ENCODE measurements at places on chromosomes 7 and 10.

DNA sequence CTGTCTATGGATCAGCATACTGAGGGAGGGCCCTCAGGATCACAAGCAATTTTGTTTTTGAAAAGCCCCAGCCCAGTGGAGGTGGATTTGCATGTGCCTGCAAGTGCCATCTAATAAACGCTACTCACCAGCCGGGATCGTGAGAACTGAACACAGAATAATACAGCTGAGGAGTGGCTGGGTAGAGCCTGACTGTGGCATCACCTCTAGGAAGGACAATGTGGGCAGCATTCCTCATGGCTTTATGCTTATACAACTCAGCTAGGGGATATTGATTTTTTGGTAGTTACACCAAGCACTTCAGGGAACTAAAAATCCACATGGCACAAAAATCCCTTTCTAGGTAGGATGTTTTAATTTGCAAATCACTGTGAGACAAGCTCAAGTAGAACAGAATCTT is 72.7 kb upstream of the PALS2 start:
- DNase-seq = no peak

- no peak for DNase-seq
These were observed 53.9 kb upstream of the SFMBT2 start for GRCh38 chr10:7464691-7465090.

DNA sequence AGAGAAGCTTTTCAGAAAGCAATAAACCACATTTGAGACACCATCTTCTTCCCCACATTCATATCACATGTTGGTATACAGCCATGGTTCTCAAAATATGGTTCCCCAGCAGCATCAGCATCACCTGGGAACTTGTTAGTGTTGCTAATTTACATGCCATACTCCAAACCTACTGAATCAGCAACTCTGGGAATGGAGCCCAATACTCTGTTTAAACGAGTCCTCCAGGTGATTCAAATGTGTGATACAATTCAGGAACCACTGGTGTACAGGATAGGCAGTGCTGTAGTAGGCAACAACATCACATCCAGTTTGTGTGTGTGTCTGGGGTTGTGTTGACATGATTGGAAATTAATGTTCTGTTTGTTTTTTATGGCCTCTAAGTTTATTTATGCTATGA is 47.7 kb downstream of the ZNF277 start:
- no peak for DNase-seq

GRCh38 chr7:12911053-12911452 is 223.6 kb downstream of the ARL4A start:
- DNase-seq = no peak

GRCh38 chr10:42990016-42990720 is 86.7 kb upstream of the RET start:
- DNase-seq = no peak

GRCh38 chr7:19242246-19242645 is 97.0 kb upstream of the FERD3L start:
- DNase-seq = no peak

DNA sequence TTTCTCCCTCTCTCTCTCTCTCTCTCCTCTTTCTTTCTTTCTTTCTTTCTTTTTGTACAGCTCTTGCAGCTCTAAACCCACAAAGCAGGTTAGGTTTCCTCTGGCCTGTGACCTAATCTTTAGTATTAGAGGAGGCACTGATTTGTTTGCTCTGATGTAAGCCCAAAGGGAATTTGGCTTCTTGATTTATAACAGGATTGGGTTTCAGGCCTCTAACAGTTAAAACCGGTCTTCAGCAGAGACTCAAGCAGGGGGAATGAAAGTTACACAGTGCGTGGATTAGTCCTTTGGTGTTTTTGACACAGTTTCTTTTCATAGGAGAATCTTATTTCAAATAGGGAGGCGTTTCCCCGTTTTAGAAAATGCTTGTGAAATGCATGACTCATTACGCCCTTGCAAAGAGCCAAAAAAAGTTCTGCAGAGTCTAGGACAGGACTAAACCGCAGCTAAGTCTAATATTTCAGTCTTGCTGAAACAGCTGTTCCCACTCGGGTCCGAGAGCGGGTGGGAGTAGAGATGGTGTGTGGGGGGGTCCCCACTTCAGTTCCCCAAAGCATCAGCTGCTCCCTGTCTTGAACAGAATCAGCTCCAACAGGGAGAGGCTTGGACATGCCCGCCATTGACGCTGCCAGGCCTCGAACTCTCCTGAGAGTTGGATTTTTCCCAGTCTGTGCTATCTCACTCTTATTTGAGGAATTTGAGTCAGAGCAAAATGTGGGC is 296.5 kb upstream of the PITRM1 start:
- no peak for DNase-seq

GRCh38 chr10:122044713-122045112 is 55.8 kb downstream of the TACC2 start:
- DNase-seq = no peak

GRCh38 chr7:48781752-48782151 is 142.6 kb upstream of the CDC14C start:
- no peak for DNase-seq

GRCh38 chr10:16699435-16700057 is 117.7 kb downstream of the RSU1 start:
- DNase-seq = peak; percentile 52

DNA sequence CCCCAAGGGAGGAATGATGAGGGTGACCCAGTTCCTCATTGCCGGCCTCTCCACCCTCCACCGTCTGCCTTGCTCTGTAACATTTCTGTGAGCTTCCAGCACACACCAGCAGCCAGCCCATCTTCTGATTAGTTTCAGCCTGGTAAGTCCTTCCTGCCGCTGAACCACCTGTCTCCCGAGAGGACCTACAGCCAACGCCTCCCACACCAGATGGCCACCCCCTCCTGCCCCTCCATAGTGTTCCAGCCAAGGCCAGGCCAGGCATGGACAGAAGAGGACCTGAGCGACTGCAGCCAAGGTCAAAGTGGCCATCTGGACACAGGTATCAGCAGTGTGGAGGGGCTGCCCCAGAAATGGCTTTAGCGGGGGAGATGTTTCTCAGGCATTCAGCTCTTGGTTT is 170.7 kb upstream of the CTBP2 start:
- no peak for DNase-seq

GRCh38 chr7:152514771-152515105 is 78.9 kb upstream of the KMT2C start:
- DNase-seq = no peak

DNA sequence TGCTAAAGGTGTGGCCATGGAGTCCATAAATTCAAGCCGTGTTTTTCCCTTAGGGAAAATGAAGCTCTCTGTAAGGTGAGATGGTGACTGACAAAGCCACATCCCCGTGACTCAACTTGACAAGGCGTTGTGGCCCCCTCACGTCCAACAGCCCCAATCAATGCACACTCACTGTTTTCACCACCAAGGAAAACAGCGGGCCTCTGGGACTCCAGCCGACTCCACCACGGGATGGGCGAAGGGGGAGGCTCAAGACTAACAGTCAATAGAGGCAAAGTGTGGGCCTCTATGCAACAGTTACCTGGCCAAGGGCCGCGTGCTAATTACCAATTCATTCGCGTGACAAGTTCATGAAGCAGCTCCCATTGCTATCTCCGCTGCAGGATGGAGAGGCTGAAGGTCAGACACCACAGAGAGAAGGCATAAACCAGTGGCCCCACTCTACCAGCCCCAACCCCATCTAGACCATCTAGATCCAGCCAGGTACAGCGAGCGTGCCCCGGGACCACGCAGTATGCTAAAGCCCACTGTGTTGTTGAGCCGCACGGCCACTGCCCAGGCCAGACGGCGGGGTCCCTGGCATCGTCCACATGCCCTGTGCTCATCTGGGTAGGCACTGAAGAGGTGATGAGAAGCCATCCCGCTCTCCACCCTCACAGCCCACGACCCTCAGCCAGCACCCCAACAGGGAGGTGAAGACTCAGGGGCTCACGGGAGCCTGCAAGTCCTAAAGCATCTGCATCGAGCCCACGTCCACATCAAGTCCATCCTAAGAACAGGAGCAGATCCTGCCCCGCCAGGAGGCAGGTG is 76.1 kb downstream of the PROSER2 start:
- no peak for DNase-seq

DNA sequence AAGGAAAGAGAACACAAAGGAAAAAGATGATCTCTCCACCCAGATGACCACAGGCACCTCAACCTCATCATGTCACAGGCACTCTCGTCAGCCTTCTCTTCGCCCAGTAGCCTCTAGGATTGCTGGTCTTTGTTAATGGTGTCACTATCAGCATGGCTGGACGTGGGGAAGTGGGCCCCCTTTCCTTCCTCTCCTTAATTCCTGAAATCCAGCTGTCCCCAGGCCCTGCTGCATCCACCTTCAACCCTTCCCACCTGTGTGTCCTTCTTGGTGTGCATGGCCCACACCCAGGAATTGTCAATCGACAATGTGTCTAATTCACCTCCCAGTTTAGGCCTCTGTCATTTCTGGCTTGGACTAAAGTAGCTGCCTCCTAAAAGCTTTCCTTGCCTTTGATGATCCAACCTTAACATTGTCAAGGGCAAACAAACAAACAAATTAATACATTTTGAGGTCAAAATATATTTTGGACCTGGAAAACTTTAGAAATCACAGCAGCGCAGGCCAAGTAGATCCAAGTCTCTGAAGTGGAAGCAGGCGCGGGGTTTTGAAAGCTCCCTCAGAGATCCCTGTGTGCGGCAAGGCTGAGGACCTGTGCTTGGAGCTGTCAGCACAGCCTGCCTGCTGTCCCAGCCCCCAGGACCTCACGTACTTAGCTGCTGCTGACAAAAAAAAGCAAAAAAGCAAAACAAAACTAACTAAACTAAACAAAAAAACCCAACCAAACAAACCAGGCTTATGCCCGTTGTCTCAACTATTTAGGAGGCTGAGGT is 193.3 kb upstream of the LYZL2 start:
- DNase-seq = no peak

GRCh38 chr7:16293669-16294425 is 127.5 kb downstream of the CRPPA start:
- no peak for DNase-seq

GRCh38 chr10:615583-616152 is 73.8 kb downstream of the DIP2C start:
- DNase-seq = no peak

DNA sequence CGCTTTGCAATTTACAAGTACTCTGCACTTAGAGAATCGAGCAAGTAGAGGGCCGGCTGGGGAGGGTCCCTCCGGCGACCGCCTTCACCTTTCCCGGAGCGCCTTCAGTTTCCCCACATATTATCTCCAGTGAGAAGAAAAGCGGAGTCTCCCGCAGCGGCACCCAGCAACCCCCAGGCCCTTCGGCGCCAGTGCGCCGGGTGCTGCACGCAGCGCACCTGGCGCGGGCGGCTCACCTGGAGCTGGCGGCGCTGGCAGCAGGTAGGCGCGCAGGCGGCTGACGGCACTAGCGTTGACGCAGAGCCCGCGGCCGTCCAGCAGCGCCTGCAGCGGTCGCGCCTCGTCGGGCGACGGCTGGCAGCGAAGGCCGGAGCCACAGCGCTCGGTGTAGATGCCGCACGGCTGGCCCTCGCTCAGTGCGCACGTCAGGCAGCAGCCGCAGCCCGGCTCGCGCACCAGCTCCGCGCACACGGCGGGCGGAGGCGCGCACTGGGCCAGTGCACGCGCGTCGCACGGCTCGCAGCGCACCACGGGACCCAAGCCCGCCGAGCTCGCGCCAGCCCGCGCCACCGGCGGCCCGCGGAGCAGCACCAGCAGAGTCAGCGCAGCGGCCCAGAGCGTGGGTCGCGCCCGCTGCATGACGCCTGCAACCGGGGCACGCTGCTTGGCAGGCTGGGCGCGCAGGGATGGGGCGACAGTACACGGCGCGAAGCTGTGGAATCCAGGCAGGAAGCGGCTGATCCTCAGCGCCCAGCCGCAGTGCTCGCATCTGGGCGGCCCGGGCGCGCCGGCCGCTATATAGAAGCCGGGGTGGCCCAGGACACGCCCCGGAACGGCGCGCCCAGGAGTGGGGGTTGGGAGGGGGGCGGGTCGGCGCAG is at the start of gene IGFBP3:
TSS of gene IGFBP3 (minus strand) at position 771 of the 879 bp plus-strand sequence. CDS start at position 639, 132 bp downstream.
- peak; percentile 78 for DNase-seq

- no peak for DNase-seq
These were observed 63.8 kb downstream of the UNCX start for GRCh38 chr7:1296356-1296981.

DNA sequence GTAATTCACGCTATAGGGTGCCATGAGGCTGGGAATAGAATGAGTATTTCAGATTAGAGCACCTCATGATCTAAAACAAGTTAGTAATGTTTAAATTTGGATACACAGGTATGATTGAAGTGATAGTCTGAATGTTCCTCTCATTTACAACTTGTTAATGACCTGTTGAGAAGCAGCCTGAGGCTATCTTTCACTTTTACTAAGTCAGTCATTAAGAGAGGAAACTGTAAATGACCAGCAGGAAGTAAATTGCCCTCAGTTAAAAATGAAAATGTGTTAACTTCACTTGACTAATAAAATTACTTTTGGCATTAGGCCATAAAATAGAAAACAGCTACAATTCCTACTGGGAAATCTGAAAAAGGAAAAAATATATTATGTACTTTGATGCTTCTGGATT is 1042.0 kb downstream of the DNAJB9 start:
- no peak for DNase-seq

- DNase-seq = no peak
These were observed 117.2 kb downstream of the CNOT4 start for GRCh38 chr7:135392701-135393100.

GRCh38 chr7:128872394-128872824 is 9.8 kb downstream of the ATP6V1F start:
- DNase-seq = no peak

DNA sequence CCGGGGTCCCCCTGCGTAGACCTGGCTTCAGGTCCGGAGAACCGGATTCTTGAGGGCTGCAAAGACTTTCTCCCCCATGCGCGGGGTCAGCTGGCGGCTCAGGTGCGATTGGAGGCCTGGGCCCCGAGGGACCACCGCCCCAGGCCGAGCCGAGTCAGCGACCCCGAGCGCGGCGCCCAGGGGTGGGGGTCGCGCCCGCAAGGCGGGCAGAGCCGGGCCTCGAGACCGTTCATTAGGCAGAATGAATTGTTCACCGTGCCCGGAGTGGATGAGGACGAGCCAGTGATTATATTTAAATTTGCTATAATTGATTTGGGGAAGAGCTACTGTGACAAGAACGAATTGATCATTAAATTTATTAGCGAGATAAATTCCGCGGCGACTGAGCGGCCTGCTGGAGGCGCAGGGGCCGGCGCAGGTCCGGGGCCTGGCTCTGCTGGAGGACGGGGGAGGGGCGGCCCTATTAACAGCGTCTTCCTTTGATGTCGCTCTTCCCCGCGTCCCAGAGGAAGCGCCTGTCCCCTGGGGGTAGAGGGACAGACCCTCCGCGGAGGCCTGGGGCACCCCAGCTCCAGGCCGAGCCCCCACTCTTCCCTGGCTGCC is 7.5 kb downstream of the MNX1 start:
- peak; percentile 68 for DNase-seq

GRCh38 chr10:61779950-61780659 is 117.4 kb downstream of the CABCOCO1 start:
- no peak for DNase-seq

GRCh38 chr10:45411607-45411940 is 37.6 kb downstream of the ALOX5 start:
- no peak for DNase-seq

DNA sequence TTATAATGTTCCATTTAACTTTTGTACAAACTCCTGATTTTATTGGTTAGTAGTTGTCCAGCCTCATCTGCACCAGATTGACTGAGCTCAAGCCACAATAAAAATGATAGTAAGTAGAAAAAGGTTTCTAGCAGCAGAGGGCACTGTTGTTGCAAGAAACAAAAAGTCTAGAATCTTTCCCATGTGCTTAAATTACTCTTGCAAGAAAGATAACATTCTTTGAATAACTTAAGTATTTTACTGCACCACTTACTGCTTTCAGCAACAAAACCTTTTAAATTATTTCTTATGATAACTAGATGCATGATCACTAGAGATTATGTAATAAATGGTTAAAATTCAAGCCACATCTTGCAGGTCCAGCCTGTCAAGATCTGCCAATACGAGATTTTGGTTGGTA is 27.0 kb downstream of the LMOD2 start:
- no peak for DNase-seq
